ENCODE measurements at places on chromosomes 12 and 14.

DNA sequence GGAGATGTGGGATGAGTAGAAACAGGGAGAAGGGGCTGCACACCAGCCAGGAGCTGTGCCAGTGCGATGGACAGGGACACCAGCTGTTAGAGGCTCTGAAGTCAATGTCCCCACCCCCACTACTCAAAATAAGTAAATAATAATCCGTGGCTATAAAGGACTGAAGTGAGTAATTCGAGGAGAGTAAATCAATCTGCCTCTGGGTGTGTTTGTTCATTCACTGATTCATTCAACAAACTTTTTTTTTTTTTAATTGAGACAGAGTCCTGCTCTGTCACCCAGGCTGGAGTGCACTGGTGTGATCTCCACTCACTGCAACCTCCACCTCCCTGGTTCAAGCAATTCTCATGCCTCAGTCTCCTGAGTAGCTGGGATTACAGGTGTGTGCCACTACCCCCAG, 363.6 kb downstream of the TMEM132D start:
- no peak for DNase-seq

DNA sequence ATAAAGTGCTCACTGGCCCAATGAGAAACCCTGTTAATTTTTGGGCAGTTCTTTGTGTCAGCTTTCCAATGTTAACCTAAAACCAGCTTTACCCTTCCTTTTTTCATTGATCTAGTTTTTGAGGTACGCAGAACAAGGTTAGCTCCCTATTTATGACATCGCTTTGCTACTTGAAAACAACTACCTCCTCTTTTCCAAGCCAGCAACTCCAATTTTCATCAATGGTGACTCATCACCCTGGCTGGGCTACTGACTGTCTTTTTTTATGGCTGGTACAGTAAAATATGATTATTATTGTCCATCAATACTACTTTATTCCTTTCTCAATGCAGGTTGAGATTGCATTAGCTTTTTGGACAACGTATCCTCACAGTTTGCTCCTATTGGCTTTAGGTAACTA, 22.5 kb upstream of the AKAP6 start:
- DNase-seq, result peak; percentile 5

GRCh38 chr14:59004012-59004411, 184.5 kb upstream of the DAAM1 start:
- DNase-seq, result no peak

- no peak for DNase-seq
These were observed 24.9 kb upstream of the FUT8 start for GRCh38 chr14:65387628-65388027.

- DNase-seq, result no peak
These were observed 20.6 kb downstream of the RDH12 start for GRCh38 chr14:67722293-67722692.

GRCh38 chr12:50166799-50167048, 445 bp downstream of the CERS5 start:
- DNase-seq, result no peak

GRCh38 chr12:64025174-64025958, 180.9 kb downstream of the SRGAP1 start:
- DNase-seq, result no peak

GRCh38 chr14:73731111-73731510, 16.9 kb upstream of the PNMA1 start:
- no peak for DNase-seq

GRCh38 chr14:35808076-35808637, 938 bp downstream of the RALGAPA1 start:
- DNase-seq, result peak; percentile 52

- DNase-seq, result no peak
These were observed 17.5 kb upstream of the SCARB1 start for GRCh38 chr12:124881123-124881522.

DNA sequence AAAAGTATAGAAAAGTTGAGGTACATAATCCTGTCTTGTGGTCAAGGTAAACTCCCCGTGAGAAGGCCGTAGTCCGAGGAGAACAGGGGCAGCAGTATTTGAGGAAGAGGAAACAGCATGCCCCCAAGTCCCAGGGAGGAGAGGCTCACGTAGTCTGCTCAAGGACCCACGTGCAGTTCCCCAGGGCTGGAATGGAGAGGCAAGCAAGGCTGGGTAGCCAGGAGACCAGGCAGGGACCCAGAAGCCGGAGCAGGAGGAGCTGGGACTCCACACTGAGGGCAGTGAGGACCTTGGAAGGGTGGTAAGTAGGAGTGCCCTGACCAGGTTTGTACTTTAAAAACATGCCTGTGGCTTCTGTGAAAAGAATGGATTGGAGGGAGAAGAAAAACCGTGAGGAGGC, 100.0 kb downstream of the EGLN3 start:
- DNase-seq, result no peak

GRCh38 chr14:35046751-35047536, 872 bp downstream of the FAM177A1 start:
- DNase-seq, result peak; percentile 52

DNA sequence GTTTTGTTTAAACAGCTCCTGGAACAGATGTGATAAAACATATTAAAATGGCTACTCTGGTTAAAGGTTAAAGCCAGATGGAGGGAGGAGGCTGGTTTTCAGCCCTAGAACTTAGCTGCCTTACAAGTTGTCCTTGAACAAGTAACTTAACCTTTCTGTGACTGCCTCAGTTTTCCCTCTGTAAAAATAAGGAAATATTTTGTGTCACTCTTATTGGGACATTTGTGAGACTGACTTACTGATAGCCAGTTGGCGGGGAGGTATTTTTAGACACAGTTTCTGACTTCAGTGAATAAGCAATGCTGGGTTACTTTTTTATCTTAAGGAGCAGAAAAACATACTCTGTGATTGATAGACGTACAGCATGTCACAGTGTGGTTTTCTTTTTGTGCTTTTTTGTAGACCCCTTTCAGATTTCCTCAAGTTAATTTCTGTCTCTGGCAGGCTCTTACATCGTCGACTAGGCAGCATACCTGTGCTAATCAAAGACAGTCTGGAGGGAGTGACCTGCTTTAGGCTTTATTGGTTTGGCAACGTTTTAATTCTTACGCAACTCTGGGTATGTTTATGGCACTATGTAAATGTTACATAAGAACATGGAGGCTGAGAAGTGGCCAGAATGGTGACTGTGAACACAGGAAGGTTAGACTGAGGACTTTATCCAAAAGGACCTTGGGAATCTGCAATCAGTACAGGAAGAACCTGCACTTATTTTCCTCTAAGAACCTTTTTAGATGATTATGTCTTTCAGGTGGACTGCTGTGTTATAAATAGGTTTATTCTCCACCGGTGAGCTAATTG, 3.3 kb downstream of the ACVR1B start:
- DNase-seq, result peak; percentile 57

GRCh38 chr12:105820429-105821125, 318.2 kb downstream of the NUAK1 start:
- DNase-seq, result no peak

DNA sequence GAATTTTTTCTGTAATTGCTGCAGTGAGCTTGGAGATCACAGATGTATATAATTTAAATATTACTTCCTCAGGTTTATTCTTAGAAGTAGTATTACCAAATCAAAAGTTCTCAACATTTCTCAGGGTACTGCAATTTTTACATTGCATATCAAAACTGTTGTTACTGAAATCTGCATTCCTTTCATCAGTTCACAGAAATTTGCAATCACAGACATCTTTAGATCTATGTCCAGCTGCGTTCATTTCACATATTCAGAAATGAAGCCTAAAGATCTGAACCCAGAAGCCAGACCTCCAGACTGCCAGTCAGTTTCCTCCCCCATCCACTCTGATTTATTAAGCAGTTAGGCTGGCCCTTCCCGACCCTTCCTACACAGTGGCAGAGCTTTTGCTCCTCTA, 18.2 kb upstream of the IFT81 start:
- no peak for DNase-seq

GRCh38 chr12:119659289-119659897, 8.5 kb upstream of the PRKAB1 start:
- DNase-seq, result peak; percentile 54

GRCh38 chr12:111503116-111503515, 96.0 kb downstream of the ATXN2 start:
- no peak for DNase-seq

GRCh38 chr12:109989380-109989779, 6.8 kb downstream of the GIT2 start:
- DNase-seq, result no peak

DNA sequence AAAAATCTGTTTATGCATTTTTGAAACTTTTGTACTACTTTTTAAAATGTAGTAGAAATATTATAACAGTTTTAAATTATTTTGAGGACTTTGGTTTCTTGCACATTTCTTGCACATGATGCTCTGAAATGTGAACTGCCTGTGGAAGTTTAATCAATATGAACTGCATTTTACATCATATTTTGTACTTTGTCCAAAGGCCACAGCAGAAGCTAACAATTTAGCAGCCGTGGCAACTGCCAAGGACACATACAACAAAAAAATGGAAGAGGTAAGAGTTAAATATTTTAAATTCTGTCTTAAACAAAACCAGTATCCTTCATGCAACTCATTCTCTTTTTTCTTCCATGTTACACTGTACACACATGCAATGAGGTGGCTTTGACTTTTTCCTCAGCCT, 45.1 kb downstream of the SAV1 start:
- DNase-seq, result no peak

- no peak for DNase-seq
These were observed 319.2 kb upstream of the DDHD1 start for GRCh38 chr14:53472306-53472705.

- DNase-seq, result no peak
These were observed 11.1 kb downstream of the CCDC197 start for GRCh38 chr14:94008234-94008633.

DNA sequence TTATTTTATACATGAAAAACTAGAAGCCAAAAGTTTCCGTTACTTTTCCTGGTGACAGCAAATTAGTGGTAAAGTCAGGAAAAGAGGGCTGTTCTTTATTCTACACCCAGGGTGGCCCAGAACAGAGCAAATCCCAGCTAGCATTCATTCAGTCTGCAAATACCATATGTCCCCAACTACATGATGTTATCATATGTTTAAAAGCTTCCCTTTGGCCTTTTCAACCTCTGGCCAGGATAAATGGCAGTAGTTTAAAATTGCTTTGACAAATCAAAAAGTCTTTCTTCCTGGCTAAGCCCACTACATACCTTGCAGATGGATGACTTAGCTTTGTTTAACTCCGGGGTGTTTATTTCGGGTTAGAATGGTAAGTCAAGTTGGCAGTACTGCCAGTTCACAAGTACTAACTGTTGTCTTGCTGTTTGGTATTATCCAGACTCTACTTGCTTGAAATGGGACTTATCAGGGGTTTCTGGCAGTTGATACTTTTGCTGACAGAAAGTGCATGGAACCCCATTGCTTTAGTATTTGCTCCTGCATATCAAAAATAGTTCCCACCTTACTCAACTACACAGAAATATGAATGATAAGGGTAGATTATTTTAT, 69.7 kb downstream of the PKP2 start:
- no peak for DNase-seq

DNA sequence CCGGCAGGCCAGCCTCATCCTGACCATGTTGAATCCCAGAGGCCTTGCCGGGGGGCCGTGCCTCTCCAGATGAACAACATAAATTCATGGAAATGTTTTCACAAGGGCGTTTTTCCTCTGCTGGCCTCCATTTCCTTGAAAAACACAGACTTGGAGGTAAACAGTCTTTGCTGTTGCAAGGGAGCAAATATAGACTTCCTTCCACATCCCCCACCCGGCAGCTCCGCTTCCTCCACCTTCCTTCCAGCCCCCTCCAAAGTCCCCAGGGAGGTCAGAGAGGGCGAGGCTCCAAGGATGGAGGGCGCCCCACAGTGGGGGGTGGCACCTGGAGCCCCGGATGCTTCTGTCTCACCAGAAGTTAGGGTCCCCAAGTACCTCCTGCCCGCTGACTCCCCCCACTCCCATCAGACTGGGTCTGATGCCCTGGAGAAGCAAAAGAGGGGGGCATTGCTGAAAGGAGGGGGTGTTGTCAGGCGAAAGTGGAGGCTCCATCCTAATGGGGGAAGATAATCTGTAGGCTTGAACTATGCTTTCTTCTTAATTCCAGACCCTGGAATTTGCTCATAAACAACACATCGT, 31.1 kb downstream of the CALM1 start:
- DNase-seq, result no peak

GRCh38 chr14:105908006-105908405, 381.6 kb downstream of the TMEM121 start:
- no peak for DNase-seq
